ENCODE measurements at places on chromosomes 6 and 20. TPM values are rescaled to one million over a fixed set of nuclear protein-coding genes. Genes with fewer than 3 reads are reported as not detected.

DNA sequence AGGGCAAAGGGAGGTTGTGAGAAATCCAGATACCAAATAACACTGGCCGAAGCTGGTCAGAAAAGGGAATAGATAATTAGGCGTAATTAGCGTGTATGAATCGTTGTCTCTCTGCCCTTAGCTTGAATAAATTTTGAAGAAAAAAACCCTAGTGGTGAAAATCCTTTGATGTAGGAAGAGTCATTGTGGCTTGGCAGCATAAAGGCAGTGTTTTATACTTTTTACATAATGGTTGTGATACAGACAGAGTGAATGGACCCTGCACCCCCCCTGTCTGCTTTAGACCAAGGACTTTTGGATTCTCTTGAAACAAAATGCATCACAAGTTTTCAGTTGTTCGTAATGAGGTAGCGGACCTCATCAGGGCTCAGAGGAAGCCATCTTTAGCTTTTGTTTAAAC, 126.5 kb downstream of the AFG1L start:
- DNase-seq: no peak

Gene FNDC11
- polyA plus RNA-seq: 0.99 TPM

DNA sequence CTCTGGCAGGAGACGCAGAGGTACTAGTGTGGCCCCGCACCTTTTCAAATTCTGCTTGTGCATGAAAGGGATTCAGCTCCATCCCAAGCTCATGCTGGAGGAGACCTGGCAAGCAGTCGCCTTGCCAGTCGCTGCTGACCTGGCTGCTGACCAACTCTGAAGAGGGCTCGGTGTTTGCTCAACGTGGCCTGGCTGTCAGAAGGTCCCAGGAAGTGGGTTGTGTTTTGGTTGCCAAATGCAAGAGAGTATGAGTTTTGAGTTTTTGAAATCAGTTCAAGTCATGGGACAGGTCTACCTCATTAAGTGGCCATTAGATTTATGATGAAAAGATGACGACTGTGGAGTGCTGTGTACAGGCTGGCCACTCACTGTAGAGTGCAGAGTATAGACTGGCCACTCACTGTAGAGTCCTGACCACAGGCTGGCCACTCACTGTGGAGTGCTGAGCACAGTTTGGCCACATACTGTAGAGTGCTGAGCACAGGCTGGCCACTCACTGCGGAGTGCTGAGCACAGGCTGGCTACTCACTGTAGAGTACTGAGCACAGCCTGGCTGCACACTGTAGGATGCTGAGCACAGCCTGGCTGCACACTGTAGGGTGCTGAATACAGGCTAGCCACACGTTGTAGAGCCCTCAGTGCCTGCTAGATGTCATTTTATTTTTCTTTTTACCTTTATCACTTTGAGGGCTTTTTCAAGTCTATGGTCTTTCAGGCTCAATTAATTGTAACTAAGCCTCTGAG, 193.9 kb downstream of the ZNF217 start:
- DNase-seq: no peak

Gene STMN3
- 30.2 TPM for polyA plus RNA-seq

DNA sequence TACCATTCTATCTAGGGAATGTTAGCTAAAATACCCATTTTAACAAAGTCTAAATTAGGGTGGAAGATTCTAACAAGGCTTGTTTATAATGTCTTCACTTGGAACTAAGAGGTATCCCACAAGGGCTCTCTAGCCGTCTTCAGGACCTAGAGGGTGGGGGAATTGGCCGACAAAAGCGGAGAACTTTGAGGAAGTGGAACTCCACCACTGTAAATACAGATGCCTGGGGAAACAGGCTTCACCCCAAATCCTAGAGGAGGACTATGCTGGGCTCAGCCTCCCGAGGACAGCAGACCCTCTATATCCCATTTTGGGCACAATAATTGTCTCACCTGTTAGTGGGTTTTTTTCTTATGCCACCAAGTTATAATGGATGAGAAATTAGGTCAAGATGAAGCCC, 58.0 kb upstream of the TFB1M start:
- DNase-seq: no peak

- no peak for DNase-seq
Measured at GRCh38 chr20:23063581-23063980, 14.1 kb upstream of the THBD start.

Gene NMBR
- polyA plus RNA-seq: 0.28 TPM

- DNase-seq: no peak
Measured at GRCh38 chr20:37457921-37458320, 63.1 kb upstream of the NNAT start.

Measured in left renal cortex interstitium (tissue), 4 donors.